ENCODE measurements at places on chromosomes 5 and 9. TPM values are rescaled to one million over a fixed set of nuclear protein-coding genes. Genes with fewer than 3 reads are reported as not detected.
A peak's percentile ranks its signal among the peaks of the same experiment; 100 is the strongest.

The ZBTB34 gene
- 21.0 TPM for total RNA-seq

DNA sequence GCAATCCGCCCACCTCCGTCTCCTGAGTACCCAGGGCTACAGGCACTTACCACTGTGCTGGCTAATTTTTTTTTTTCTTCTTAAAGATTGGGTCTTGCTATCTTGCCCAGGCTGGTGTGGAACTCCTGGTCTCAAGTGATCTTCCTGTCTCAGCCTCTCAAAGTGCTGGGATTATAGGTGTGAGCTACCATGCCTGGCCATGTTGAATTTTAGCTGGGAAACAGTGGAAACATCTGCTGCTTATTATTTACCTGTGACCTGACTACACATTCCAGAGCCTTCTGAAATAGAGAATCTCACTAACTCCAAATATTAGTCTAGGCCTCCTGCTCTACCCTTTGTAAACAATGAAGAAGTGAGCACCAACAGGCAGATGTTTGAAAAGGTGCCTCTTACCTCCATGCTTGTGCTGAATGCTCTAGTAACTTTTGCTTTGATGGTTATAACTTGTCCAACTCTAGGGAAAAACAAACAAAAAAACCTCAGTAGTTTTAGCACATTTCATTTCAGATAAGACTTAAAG, 22.5 kb downstream of the ACOT12 start:
- H3K36me3 ChIP-seq = no peaks in the 10 kb centered on the region
- H3K27ac ChIP-seq = no peak overlapping the region
- H3K27me3 ChIP-seq = peaks cover 1% of the 10 kb centered on the region
- no peak for DNase-seq
- no peak overlapping the region for H3K4me3 ChIP-seq

DNA sequence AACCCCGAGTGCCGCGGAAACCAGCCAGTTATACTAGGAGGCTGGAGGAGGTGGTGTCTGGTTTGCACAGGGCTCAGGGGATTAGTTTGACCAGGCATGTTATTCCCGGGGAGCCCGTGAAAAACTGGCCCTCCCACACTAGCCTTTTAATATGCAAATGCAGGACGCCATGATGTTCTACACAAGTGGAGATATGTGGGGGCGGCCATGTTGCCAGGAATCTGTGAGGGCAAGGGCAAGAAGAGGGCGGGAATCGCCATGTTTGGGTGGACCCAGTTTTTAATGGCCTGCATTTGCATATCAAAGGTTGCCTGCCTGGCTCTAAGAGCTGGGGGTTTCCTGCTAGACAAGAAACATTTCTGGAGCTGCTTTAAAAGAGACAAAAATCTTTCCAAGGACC, 940.7 kb downstream of the CDH18 start:
- no peak for DNase-seq
- H3K27me3 ChIP-seq = no peaks in the 10 kb centered on the region
- H3K36me3 ChIP-seq = no peaks in the 10 kb centered on the region
- H3K27ac ChIP-seq = no peak overlapping the region
- peaks cover 5% of the 10 kb centered on the region for H3K4me1 ChIP-seq

GRCh38 chr5:53173083-53173482, 63.5 kb upstream of the MOCS2 start:
- H3K4me1 ChIP-seq = no peaks in the 10 kb centered on the region
- H3K27ac ChIP-seq = no peak overlapping the region
- no peaks in the 10 kb centered on the region for H3K36me3 ChIP-seq
- H3K27me3 ChIP-seq = no peaks in the 10 kb centered on the region
- DNase-seq = no peak
- no peak overlapping the region for H3K4me3 ChIP-seq

DNA sequence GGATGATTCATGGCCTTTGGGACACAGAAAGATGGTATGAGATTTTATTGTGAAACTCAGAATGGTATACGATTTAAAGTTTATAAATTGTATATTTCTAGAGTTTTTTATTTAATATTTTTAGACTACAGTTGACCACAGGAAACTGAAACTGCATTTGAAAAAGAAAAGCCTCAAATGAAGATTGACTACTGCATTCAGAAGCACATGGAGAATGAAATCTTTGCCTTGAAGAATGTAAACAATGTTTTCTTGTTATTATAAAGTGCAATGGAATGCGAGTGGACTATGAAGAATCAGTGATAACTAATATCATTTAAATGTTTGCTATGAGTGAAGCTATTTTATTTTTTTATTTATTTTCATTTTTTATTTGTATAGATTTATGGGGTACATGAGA, 169.1 kb upstream of the CDH18 start:
- no peak overlapping the region for H3K27ac ChIP-seq
- no peaks in the 10 kb centered on the region for H3K27me3 ChIP-seq
- H3K4me1 ChIP-seq = no peaks in the 10 kb centered on the region
- DNase-seq = no peak
- no peaks in the 10 kb centered on the region for H3K36me3 ChIP-seq
- H3K4me3 ChIP-seq = no peak overlapping the region

The SPIN1 gene
- total RNA-seq = 88.2 TPM

- peak overlapping the region; percentile 91 for H3K4me3 ChIP-seq
- peaks cover 6% of the 10 kb centered on the region for H3K27me3 ChIP-seq
- peak overlapping the region; percentile 98 for H3K27ac ChIP-seq
- peaks cover 61% of the 10 kb centered on the region for H3K4me1 ChIP-seq
Measured at GRCh38 chr9:124593651-124594058, 86.5 kb upstream of the NR5A1 start.

DNA sequence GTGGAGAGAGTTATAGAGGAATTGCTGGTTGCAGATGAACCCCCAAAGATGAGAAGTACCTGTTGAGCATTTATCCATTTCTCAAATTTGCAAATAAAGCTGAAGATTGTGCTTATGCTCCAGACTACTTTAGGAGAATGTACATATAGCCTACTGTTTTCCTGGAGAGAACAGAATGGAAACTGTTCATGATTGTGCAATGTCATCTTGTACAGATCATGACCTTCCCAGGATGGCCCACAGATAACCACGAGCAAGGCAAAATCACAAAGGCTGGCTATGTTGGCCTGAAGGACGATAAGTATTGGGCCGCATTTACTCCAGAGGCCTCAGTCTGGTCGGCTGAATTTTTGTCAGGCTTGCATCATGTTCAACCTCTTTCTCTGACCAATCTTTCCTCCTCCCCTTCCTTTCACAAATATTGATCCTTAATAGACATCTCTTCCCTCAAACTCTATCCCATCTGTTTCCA, 28.5 kb upstream of the RICTOR start:
- no peak overlapping the region for H3K4me3 ChIP-seq
- H3K36me3 ChIP-seq = no peaks in the 10 kb centered on the region
- H3K4me1 ChIP-seq = peaks cover 9% of the 10 kb centered on the region
- peak overlapping the region; percentile 16 for H3K27ac ChIP-seq
- no peak for DNase-seq

The FBN2 gene
- total RNA-seq = 0.86 TPM

DNA sequence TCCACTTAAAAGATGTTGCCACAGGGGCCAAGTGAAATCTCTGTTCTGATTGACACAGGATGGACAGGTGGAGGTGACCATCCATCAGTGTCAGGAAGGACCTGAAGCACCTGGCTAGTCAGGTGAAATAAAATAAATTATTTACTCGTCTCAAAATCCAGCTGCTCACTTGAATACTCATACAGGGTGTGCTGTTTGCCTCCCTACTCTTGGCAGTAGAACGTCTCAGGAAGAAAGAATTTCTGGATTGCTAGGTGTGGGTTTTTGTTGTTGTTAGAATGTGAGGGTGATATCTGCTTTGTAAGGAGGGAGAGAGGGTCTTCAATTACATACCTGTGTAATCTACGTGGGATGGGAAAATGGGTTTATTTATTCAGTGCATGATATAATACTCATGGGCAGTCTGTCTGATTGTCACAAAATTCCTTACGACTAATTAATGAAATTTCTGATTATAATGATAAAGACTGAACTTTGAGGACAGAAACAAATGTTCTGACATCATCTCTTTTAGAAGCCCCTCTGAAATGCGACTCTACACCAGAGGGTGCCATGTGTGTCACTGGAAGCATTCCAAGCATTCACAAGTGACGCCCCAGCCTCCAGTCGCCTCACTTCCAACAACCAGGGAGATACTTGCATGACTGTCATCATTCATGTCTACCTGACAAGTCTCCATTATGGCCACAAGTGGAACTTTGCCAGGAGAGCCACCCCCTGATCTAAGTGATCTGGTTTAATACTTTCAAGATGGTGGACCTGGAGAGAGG, 218.4 kb downstream of the GAPVD1 start:
- peaks cover 2% of the 10 kb centered on the region for H3K27me3 ChIP-seq
- no peaks in the 10 kb centered on the region for H3K4me1 ChIP-seq
- H3K36me3 ChIP-seq = no peaks in the 10 kb centered on the region
- H3K4me3 ChIP-seq = no peak overlapping the region
- no peak for DNase-seq

GRCh38 chr9:237858-238345, 23.2 kb downstream of the DOCK8 start:
- H3K4me1 ChIP-seq = no peaks in the 10 kb centered on the region
- H3K36me3 ChIP-seq = peaks cover 9% of the 10 kb centered on the region
- no peak overlapping the region for H3K27ac ChIP-seq
- no peak overlapping the region for H3K4me3 ChIP-seq
- DNase-seq = no peak

- H3K4me1 ChIP-seq = peaks cover 3% of the 10 kb centered on the region
- no peak for DNase-seq
- no peak overlapping the region for H3K27ac ChIP-seq
- no peaks in the 10 kb centered on the region for H3K36me3 ChIP-seq
Measured at GRCh38 chr5:77390221-77390620, 101.9 kb downstream of the WDR41 start.

- DNase-seq = no peak
- peaks cover 7% of the 10 kb centered on the region for H3K4me1 ChIP-seq
- H3K4me3 ChIP-seq = no peak overlapping the region
- H3K27ac ChIP-seq = no peak overlapping the region
- peaks cover 2% of the 10 kb centered on the region for H3K27me3 ChIP-seq
- no peaks in the 10 kb centered on the region for H3K36me3 ChIP-seq
Measured at GRCh38 chr5:168301593-168302390, 10.3 kb downstream of the WWC1 start.

The IER5L gene
- total RNA-seq = 36.0 TPM

GRCh38 chr5:6675784-6676491, 37.3 kb upstream of the TENT4A start:
- H3K27ac ChIP-seq = no peak overlapping the region
- no peak for DNase-seq
- no peaks in the 10 kb centered on the region for H3K4me1 ChIP-seq
- H3K36me3 ChIP-seq = peaks cover 25% of the 10 kb centered on the region
- peaks cover 2% of the 10 kb centered on the region for H3K27me3 ChIP-seq

GRCh38 chr5:109558364-109558763, 131.4 kb upstream of the MAN2A1 start:
- H3K4me1 ChIP-seq = no peaks in the 10 kb centered on the region
- H3K27ac ChIP-seq = no peak overlapping the region
- no peak for DNase-seq

The C5orf58 gene
- not detected for total RNA-seq

DNA sequence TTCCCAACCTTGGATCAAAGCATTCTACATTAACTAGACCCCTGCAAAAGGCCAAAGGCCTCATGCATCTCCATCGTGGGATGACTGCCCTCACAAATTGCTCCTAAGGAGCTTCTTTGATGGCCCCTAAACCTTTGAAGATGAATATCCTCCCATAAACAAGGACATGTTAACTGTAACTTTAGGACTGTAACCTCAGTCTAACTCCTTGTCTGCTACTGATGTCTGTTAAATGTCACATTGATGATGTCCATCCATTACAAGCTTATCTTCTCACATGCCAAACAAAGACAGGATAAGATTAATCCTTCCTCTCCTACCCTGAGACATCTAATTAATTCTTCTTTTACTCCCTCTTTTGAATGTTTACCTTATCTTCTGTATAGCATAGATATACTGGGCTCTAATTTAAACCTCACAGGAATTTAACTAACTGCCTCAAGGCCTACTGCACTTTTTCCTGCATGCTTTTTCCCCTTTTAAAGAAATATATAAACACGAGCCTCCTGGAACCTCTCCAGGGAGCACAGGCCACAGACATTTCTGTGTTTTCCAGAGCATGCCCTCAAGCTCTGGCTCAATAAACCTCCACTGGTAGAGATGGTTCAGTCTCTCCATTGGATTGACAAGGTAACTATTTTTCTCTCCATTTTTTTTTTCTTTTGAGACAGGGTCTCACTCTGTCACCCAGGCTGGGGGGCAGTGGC, 90.6 kb upstream of the SLC25A48 start:
- no peak for DNase-seq
- H3K27ac ChIP-seq = no peak overlapping the region
- H3K27me3 ChIP-seq = peaks cover 7% of the 10 kb centered on the region
- peaks cover 20% of the 10 kb centered on the region for H3K36me3 ChIP-seq
- peaks cover 16% of the 10 kb centered on the region for H3K4me1 ChIP-seq

DNA sequence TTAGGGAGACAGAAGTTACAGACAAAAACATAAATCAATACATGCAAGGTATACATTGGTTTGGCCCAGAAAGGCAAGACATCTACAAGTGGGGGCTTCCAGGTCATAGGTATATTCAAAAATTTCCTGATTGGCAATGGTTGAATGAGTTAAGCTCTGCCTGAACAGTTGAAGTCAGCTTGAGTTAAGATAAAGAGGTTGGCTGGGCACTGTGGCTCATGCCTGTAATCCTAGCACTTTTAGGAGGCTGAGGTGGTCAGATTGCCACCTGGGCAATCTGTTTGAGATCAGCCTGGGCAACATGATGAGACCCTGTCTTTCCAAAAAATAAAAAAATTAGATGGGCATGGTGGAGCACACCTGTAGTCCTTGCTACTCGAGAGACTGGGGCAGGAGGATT, 16.3 kb downstream of the TMC1 start:
- no peaks in the 10 kb centered on the region for H3K4me1 ChIP-seq
- peaks cover 6% of the 10 kb centered on the region for H3K36me3 ChIP-seq
- no peak overlapping the region for H3K27ac ChIP-seq
- DNase-seq = no peak
- H3K27me3 ChIP-seq = peaks cover 2% of the 10 kb centered on the region

GRCh38 chr5:75656311-75657003, 45.2 kb downstream of the ANKDD1B start:
- H3K27me3 ChIP-seq = no peaks in the 10 kb centered on the region
- peaks cover 1% of the 10 kb centered on the region for H3K4me1 ChIP-seq
- no peaks in the 10 kb centered on the region for H3K36me3 ChIP-seq
- no peak for DNase-seq

GRCh38 chr5:80864706-80865435, 95.3 kb upstream of the RASGRF2 start:
- DNase-seq = no peak
- no peak overlapping the region for H3K27ac ChIP-seq
- no peaks in the 10 kb centered on the region for H3K27me3 ChIP-seq
- peaks cover 8% of the 10 kb centered on the region for H3K4me1 ChIP-seq
- peaks cover 4% of the 10 kb centered on the region for H3K36me3 ChIP-seq
- H3K4me3 ChIP-seq = no peak overlapping the region

The GMCL2 gene
- not detected for total RNA-seq

GRCh38 chr5:177113566-177114424, 19.8 kb upstream of the NSD1 start:
- no peaks in the 10 kb centered on the region for H3K36me3 ChIP-seq
- peaks cover 10% of the 10 kb centered on the region for H3K4me1 ChIP-seq
- no peak overlapping the region for H3K4me3 ChIP-seq
- H3K27ac ChIP-seq = no peak overlapping the region
- H3K27me3 ChIP-seq = peaks cover 7% of the 10 kb centered on the region
- peak; percentile 85 for DNase-seq
